ENCODE measurements at places on chromosomes 6 and 20.

DNA sequence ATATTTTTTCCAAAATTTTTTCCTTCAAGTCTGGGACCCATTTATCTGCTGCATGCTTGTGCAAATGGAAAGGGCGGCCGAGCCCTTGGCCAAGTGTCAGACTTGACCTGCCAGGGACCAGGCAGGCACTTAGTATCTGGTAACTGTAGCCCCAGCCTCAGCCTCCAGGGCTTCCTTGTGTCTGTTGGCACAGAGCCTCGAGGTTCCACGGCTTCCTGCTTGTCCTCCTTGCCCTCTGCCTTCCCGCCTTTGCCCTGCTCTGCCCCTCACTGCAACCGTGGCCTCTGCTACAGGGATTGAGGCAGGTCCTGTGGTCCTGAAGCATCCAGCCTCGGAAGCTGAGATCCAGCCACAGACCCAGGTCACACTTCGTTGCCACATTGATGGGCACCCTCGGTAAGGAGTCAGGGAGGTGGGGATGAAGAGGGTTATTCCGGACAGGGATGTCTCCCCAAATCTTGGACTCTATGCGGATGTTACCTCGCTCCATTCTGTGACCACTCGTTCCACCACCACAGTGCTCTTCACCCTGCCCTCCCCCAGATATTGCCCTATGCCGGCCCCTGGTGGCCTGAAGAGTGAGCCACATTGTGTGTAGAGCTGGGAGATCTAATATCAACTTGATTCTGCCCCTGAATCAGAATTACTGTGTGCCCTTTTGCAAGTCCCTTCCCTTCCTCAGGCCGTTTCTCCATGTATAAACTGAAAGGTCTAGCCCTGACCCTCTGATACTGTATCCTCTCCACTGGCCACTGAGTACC is 41.5 kb upstream of the SRF start:
- DNase-seq, result peak; percentile 76

DNA sequence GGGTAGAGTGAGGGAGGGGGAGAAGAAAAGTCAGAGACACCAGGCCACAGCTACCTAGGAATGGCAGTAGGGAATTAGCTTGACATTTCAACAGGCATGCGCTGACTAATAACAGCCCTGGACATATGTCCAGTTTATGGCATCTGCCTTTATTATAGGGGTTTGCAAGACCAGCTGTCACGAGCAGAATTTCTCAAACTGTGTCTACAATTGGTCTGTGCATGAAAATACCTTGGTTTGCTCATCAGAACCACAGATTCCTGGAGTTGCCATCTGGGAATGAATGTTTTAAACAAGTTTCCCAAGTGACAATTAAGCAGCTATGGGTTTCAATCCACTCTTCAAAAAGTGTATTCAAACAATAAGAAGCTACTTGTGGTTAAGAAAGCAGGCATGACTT is 110.3 kb upstream of the ENPP5 start:
- peak; percentile 21 for DNase-seq

DNA sequence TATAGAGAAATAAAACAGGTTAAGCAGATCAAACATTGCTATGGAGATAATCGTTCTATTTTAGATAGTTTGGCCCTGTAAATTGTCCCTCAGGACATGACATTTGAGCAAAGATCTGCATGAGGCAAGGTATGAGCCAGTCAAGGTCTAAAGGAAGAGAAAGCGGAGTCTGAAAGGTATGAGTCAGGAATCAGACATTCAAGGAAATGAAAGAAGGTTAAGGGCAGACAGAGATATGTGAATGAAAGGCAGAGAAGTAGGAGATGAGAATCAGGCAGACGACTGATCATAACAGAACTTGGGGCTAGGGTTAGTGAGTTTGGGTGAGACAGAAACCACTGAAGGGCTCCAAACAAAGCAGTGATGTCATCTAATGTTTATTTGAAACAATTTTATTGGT is 775.8 kb downstream of the MAFB start:
- DNase-seq, result no peak

DNA sequence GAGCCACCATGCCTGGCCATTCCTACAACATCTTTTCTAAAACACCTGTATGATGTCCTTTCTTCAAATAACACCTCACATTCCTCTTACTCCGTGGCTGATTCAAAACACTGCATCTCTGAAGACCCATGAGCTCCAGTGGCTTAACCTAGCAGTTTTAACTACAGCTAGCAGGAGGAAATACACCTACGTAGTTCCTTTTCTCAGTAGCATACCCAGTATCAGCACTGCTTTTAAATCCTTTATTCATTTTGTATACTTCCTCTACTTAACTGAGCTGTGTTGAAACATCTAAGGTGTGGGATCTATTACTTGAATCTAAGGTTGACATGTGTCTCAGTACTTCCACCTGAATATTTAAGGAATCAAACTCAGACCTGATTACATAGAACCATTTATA is 113.6 kb upstream of the CCDC28A start:
- DNase-seq, result no peak

- no peak for DNase-seq
Measured at GRCh38 chr6:292506-293192, 362 bp downstream of the DUSP22 start.

GRCh38 chr6:134437376-134437775 is 119.5 kb upstream of the SGK1 start:
- DNase-seq, result no peak

DNA sequence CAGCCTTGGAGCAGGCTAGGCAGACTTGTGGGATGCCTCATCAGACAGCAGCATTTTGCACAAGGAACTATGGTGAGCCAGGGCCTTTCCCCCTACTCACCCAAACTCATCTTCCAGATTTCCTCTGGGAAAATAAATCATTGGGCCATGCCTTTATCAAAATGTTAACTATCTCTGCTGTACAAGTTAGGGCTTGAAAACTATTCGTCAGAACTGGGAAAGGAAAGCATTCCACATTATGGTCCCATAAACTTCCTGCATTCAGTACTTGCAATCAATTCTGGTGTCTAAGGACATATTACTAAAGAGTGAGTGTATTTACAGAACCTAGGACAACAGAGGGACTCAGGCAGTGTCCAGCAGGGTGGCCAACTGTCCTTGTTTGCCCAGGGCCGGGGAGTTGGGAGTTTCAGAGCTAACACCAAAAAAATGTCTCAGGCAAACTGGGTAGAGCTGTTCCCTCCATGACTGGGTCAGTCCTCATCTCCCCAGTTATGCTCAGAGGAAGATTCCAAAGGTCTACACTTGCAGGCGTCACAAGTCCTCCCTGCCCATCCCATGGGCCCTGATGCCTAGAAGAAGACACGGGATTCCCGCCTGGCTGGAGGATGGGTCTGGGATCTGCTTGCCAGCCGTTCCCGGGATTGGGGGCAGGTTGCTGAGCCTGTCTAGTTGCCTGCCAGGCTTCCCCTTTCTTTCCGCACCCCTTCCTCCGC is 72.2 kb downstream of the SLC22A3 start:
- DNase-seq, result no peak

- DNase-seq, result no peak
Measured at GRCh38 chr20:13554706-13555105, 84.0 kb downstream of the TASP1 start.

Measured in AG08395 (cell line).